ENCODE measurements at places on chromosomes 2 and 18. TPM values are rescaled to one million over a fixed set of nuclear protein-coding genes. Genes with fewer than 3 reads are reported as not detected.

- no peak overlapping the region for H3K27ac ChIP-seq
- no peaks in the 10 kb centered on the region for H3K4me1 ChIP-seq
- DNase-seq, result no peak
These were observed 218.3 kb downstream of the GLI2 start for GRCh38 chr2:120953843-120954584.

- no peaks in the 10 kb centered on the region for H3K36me3 ChIP-seq
- H3K4me1 ChIP-seq, result no peaks in the 10 kb centered on the region
- H3K4me3 ChIP-seq, result no peak overlapping the region
- H3K27me3 ChIP-seq, result no peaks in the 10 kb centered on the region
- H3K27ac ChIP-seq, result no peak overlapping the region
These were observed 116.5 kb upstream of the ZNF804A start for GRCh38 chr2:184481865-184482264.

DNA sequence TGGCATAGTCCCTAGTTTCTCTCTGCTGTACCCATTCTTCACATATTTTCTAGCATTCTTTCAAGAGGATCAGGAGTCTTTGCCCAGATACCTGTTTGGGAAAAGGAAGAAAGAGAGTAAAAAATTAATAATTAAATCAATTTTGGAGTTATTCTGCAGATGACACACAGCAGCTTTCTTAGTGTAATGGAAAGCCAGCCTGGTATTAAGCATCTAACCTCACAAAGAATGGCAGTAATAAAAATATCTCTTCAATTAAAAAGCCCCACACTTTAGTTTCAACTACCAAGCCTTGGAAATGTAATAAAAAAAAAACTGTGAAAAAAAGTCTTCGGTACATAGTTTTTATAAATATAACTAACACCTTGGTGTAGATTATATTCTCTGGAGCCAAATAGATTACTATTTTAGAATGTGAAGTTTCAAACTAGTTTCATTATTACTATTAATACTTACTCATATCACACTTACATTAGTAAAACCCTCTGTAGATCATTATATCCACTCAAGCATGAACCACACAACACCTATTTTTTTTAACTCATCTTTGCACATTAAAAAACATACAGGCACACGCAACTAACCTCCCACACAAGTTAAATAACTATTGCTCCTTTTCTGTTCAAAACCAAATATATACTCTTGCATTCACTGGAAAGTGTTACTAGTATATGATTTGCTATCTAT, 90.9 kb downstream of the GPD2 start:
- H3K4me3 ChIP-seq, result no peak overlapping the region
- no peaks in the 10 kb centered on the region for H3K36me3 ChIP-seq
- H3K4me1 ChIP-seq, result peaks cover 3% of the 10 kb centered on the region
- DNase-seq, result no peak
- no peak overlapping the region for H3K27ac ChIP-seq

- H3K4me1 ChIP-seq, result no peaks in the 10 kb centered on the region
- no peaks in the 10 kb centered on the region for H3K36me3 ChIP-seq
- DNase-seq, result no peak
- no peak overlapping the region for H3K4me3 ChIP-seq
These were observed 66.0 kb downstream of the STPG4 start for GRCh38 chr2:47089083-47089464.

The RFTN2 gene
- not detected for total RNA-seq

DNA sequence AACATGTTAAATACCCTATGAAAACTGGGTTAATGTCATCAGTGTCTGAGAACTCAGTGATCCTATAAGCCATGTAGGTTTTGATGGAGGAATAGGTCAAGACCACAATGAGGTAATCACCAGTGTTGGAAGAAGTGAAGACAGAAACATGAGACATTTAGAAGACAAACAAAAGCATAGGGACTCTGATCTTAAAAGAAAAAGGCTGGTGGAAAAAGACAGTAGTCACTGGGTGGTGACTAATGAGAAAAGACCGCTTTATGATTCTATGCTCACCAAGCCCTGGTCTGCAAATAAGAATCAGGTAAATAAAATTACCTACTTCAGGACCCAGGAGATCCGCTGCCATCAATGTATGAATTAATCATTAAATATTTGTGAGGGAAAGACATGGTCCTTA, 271.9 kb downstream of the GPD2 start:
- DNase-seq, result no peak
- H3K36me3 ChIP-seq, result no peaks in the 10 kb centered on the region
- no peaks in the 10 kb centered on the region for H3K27me3 ChIP-seq
- no peaks in the 10 kb centered on the region for H3K4me1 ChIP-seq

DNA sequence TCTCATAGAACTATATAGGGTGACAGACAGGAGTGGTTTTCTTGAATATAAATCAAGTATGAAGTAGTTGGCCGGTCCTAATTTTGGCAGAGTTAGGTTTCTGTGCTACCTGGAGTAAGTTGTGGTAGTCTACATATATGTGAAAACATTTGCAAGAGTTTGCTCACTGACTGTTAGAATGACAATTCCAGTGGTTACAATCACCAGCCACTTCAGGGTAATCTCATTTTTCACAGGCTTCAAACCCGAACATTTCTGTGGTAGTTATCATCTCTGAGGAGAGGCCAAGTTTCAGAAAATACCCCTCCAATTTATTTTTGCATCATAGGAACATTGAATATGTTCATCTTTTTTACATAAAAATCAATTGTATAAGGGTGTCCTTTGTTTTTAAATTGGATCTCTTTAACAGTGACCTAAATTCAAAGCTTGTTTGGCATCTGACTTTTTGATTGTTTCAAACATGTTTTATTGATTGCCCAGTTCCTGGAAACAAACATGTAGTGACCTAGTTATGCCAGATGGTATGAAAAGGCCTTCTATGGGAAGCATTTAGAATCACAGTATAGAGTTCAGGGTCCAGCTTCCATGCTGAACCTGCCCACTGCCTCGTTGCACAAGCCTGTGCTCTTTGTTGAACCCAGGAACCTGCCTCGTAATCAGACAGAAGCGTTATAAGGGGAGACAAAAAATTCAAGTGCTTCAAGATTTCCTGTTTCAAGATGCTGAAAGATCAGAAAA, 250.6 kb downstream of the LTBP1 start:
- no peak overlapping the region for H3K4me3 ChIP-seq
- no peaks in the 10 kb centered on the region for H3K4me1 ChIP-seq
- H3K27ac ChIP-seq, result no peak overlapping the region
- H3K36me3 ChIP-seq, result no peaks in the 10 kb centered on the region

GRCh38 chr2:2825516-2826208, 494.6 kb upstream of the MYT1L start:
- no peak overlapping the region for H3K27ac ChIP-seq
- no peak for DNase-seq
- no peaks in the 10 kb centered on the region for H3K4me1 ChIP-seq
- H3K36me3 ChIP-seq, result no peaks in the 10 kb centered on the region
- no peak overlapping the region for H3K4me3 ChIP-seq

GRCh38 chr2:177619461-177619860, 226.9 kb downstream of the AGPS start:
- DNase-seq, result no peak
- no peak overlapping the region for H3K27ac ChIP-seq
- no peaks in the 10 kb centered on the region for H3K36me3 ChIP-seq
- no peaks in the 10 kb centered on the region for H3K4me1 ChIP-seq
- peak overlapping the region; percentile 86 for H3K4me3 ChIP-seq

- H3K4me3 ChIP-seq, result peak overlapping the region; percentile 1
- no peaks in the 10 kb centered on the region for H3K36me3 ChIP-seq
- no peak for DNase-seq
- peaks cover 19% of the 10 kb centered on the region for H3K4me1 ChIP-seq
- no peaks in the 10 kb centered on the region for H3K27me3 ChIP-seq
- H3K27ac ChIP-seq, result peak overlapping the region; percentile 74
These were observed 117.0 kb upstream of the EML6 start for GRCh38 chr2:54606393-54606958.

- no peaks in the 10 kb centered on the region for H3K27me3 ChIP-seq
- DNase-seq, result no peak
- no peak overlapping the region for H3K4me3 ChIP-seq
These were observed 146.9 kb downstream of the TDRD15 start for GRCh38 chr2:21270708-21271122.

- H3K4me1 ChIP-seq, result no peaks in the 10 kb centered on the region
- H3K27me3 ChIP-seq, result no peaks in the 10 kb centered on the region
- no peak overlapping the region for H3K4me3 ChIP-seq
- no peak for DNase-seq
- no peaks in the 10 kb centered on the region for H3K36me3 ChIP-seq
These were observed 57.9 kb downstream of the WDR75 start for GRCh38 chr2:189499137-189499536.

The PHLPP1 gene
- total RNA-seq, result 9.7 TPM

- H3K4me1 ChIP-seq, result no peaks in the 10 kb centered on the region
- no peak overlapping the region for H3K27ac ChIP-seq
- DNase-seq, result no peak
- H3K4me3 ChIP-seq, result no peak overlapping the region
- no peaks in the 10 kb centered on the region for H3K27me3 ChIP-seq
These were observed 42.5 kb downstream of the ALK start for GRCh38 chr2:29878898-29879297.

The B3GNT7 gene
- 1.5 TPM for total RNA-seq

GRCh38 chr2:207750345-207750744, 19.4 kb downstream of the FZD5 start:
- no peaks in the 10 kb centered on the region for H3K4me1 ChIP-seq
- H3K27me3 ChIP-seq, result no peaks in the 10 kb centered on the region
- DNase-seq, result no peak
- no peaks in the 10 kb centered on the region for H3K36me3 ChIP-seq
- H3K27ac ChIP-seq, result no peak overlapping the region
- H3K4me3 ChIP-seq, result no peak overlapping the region

DNA sequence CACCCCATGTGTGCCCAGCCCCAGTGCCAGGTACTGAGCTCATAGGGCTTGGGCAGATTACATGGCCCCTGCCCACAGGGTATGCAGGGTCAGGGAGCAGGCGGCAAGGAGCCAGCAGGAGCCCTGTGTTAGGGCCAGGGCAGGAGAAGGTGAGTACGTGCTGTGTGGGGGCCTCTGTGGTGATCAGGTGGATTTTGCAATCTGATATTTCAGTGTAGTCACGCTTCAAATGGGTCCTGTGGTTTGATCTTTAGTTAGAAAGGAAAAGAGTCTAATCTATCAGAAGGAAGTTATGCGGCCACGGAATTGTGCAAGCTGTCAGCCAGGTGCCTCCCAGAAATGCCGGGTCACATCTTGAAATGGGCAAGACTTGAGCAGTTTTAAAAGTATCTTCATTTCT, 13.9 kb downstream of the UBE2F start:
- no peak for DNase-seq
- peaks cover 24% of the 10 kb centered on the region for H3K36me3 ChIP-seq
- H3K27ac ChIP-seq, result no peak overlapping the region
- no peaks in the 10 kb centered on the region for H3K27me3 ChIP-seq

DNA sequence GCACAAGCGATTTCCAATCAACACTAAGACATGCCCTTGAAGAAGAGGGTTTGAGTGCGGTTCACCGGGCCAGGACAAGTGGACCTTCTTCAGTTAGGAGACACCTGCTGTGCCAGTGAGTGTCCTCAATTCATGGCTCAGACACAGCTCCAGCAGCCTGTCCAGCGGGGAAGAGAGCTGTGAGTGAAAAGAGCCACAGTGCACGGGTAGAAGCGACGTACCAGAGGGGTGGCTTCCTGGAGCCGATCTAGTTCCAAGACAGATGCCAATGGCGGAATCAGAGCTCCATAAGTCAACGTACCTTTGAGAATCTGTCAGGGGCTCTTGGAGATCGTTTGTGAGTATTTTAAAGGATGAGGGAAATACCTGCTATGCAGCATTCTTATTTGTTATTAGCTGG, 119.9 kb upstream of the SALL3 start:
- no peaks in the 10 kb centered on the region for H3K36me3 ChIP-seq
- no peak for DNase-seq
- H3K27ac ChIP-seq, result no peak overlapping the region
- no peaks in the 10 kb centered on the region for H3K4me1 ChIP-seq
- H3K4me3 ChIP-seq, result no peak overlapping the region

DNA sequence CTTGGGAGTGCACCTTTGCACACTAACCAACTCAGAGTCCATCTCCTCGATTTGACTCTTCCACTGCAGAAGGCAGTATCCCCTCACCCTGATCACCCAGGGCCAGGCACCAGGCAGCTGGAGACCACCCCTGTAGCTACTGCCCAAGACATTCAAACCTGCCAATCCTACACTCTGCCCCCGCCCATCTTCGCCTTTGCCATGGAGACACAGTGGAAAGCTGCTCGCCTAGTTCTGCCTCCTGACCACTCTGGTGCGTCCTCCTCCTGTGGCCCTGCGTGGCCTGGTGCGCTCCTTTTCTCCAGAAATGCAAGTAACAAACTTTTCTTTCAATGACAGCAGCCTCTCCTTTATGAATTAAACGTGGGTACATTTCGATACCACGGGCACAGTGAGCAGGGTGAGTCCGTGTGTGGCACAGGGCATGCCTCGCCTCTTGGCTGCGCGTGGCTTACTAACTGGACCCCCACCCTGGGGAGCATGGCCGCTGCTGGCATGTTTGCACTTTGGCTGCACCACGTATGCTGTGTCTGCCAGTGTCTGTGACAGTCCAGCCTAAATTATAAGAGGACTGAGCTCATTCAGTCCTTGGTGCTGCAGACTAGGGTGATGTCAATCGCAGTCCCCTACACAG, 47.6 kb downstream of the LONRF2 start:
- no peaks in the 10 kb centered on the region for H3K4me1 ChIP-seq
- no peak overlapping the region for H3K4me3 ChIP-seq
- no peaks in the 10 kb centered on the region for H3K36me3 ChIP-seq
- DNase-seq, result no peak
- no peak overlapping the region for H3K27ac ChIP-seq

Measured in naive thymus-derived CD4-positive, alpha-beta T cell (primary cell).